ENCODE measurements at places on chromosomes 6 and 20. TPM values are rescaled to one million over a fixed set of nuclear protein-coding genes. Genes with fewer than 3 reads are reported as not detected.

The FAM209B gene
- total RNA-seq, result not detected

DNA sequence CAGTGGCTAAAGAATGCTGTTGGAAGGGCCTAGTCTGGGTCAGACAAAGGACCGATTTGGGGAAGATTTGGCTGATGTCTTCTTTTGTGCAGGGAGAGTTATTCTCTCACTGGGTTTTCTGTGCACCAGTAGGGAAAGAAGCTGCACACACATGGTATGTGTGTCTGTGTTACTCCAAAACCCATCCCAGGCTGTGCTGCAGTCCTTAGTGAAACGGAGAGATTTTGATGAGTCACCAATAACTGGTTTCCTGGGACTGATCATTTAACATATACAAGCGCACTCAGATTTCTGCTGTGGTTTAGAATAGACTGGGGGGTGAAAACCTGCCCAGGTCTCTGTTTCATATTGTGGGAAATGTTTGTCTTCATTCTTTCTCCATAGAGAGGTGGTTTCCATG lies 1049.8 kb downstream of the KIF16B start:
- DNase-seq, result no peak

DNA sequence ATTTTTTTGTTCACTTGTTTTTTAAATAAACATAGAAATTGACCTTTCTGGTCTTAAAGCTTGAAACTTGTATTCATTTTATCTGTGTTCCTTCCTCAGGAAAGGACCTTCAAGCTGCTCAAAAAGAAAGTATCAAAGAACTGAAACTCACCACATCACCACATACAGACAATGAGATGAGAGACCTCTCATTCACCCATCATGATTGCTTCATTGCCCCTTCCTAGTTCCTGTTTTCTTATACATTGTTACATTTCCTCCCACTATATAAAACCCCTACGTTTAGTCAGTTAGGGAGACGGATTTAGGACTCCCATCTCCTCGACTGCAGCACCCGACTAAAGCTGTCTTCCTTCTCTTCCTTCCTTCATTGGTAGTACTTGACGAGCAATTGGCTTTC lies 180.5 kb upstream of the OPRM1 start:
- no peak for DNase-seq

DNA sequence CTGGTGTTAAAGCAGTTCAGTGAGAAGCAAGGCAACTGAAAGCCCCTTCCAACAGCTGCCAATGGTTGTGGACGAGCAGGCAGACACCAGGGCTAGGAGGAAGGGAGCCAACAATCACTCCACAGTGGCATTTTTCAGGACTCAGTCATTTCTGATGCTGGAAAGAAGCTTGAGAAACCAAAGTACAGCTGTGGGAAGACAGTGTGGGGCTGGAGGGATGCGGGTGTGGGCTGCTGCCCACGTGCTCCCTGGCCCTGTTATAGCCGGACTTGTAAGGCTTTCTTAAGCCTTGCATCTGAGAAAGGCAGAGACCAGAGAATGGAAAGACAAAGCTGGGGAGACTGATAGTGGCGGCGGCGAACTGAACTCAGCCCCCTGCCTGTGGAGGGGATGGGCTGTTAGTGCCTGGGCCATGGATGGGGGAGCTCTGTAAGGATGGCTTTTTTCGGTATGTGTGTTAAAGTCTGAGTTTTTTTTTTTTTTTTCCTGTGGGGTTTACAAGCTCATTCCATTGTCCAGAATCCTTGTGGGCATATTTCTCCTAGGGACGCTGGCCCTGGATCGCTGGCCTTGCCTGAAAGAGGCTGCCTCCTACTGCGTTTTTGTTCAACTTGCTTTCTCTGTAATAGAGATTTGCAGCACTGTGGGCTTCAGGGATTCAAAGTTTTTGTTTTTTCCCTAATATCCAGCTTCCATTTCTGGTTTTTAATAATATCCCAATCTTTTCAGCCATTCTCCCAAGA lies 91.7 kb downstream of the GJA10 start:
- no peak for DNase-seq

The CNR1 gene
- total RNA-seq, result not detected

GRCh38 chr6:129517288-129517687 lies 192.7 kb downstream of the ARHGAP18 start:
- DNase-seq, result no peak

GRCh38 chr6:113172531-113172966 lies 684.6 kb upstream of the MARCKS start:
- no peak for DNase-seq

GRCh38 chr20:44182135-44182765 lies 4.7 kb downstream of the JPH2 start:
- no peak for DNase-seq

DNA sequence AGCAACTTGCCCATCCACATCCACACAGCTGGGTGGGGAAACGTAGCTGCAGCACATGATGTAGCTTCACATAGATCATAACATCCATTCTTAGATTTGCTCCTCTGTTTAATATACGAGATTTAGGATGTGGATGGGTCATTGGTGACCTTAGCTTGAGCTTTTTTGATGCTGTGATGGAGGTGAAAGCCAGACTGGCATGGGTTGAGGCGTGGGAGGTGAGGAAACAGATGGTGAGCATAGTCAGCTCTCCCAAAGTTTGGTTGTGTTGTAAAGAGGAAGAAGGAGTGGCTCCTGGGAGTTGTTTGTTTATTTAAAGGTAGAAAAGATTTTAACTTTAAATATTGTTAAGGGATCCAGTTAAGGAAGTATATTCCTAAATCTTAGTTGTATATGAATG lies 5.3 kb downstream of the ARFGEF2 start:
- peak; percentile 46 for DNase-seq

DNA sequence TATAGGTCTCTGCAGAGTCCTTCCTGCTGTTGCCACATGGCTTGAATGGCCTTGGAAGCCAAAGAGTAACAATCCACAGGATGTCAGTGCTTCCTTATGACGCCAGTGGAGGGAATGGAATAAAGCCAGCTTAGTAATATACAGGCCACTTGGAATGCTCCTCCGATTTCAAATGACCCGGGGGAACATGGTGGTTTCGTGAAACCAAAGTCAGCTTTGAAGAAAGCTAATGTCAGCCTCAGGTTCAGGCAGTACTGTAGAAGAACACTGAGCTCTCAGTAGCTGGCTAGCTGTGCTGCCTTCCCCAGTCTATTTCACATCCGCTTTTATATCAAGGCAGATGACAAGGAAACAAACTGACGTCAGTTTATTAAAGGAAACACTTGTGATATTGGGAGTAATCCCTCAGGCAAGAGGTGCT lies 189.1 kb downstream of the DTNBP1 start:
- DNase-seq, result peak; percentile 45

DNA sequence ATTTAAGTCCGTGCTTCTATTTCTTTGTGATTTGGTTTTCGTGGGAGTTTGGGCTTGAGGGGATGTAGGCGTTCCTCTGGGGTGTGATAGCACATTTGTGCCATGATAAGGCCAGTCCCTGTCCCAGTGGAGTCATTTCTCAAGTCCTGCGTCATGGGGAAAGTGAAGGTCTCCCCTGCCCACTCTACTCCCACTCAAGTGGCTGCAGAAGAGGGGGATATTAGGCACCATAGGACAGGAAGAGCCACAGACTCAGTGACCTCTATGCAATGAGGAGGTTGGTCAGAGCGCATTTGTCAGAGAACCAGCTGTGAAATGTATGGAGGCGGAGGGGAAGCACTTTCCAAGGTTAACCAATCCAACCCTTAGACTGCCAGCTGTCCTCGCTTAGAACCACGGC lies 51.9 kb upstream of the EDN1 start:
- DNase-seq, result no peak

GRCh38 chr6:166112580-166112979 lies 55.1 kb downstream of the TBXT start:
- no peak for DNase-seq

- DNase-seq, result no peak
Observed at GRCh38 chr6:131958095-131958494, 6.9 kb upstream of the CCN2 start.

The TRIM31 gene
- not detected for total RNA-seq

GRCh38 chr6:99446076-99446475 lies 21.0 kb upstream of the PNISR start:
- DNase-seq, result no peak

- no peak for DNase-seq
Observed at GRCh38 chr6:90111387-90111786, 185.3 kb downstream of the BACH2 start.

- DNase-seq, result no peak
Observed at GRCh38 chr6:3237761-3238662, 10.6 kb upstream of the TUBB2B start.

GRCh38 chr20:32179515-32179914 lies 28.0 kb downstream of the PLAGL2 start:
- no peak for DNase-seq

DNA sequence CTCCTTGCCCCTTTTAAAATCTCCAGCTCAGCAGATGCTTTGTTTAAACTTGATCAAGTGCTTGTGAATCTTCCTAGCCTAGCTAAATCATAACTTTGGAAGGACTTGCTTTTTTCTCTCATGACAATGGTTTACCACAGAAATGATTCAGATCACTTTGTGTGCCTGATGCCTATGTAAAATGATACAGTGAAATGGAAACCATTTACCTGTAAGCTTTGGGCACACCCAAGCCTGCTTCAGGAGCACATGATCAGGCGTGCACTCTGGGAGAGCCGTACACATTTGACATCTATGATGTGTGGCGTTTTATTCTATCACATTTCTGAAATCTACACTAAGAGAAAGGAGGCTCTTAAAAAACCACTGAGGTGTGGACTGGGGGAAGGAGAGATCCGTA lies 41.1 kb downstream of the PTPN1 start:
- no peak for DNase-seq

GRCh38 chr6:167235005-167235404 lies 56.1 kb upstream of the UNC93A start:
- DNase-seq, result no peak

DNA sequence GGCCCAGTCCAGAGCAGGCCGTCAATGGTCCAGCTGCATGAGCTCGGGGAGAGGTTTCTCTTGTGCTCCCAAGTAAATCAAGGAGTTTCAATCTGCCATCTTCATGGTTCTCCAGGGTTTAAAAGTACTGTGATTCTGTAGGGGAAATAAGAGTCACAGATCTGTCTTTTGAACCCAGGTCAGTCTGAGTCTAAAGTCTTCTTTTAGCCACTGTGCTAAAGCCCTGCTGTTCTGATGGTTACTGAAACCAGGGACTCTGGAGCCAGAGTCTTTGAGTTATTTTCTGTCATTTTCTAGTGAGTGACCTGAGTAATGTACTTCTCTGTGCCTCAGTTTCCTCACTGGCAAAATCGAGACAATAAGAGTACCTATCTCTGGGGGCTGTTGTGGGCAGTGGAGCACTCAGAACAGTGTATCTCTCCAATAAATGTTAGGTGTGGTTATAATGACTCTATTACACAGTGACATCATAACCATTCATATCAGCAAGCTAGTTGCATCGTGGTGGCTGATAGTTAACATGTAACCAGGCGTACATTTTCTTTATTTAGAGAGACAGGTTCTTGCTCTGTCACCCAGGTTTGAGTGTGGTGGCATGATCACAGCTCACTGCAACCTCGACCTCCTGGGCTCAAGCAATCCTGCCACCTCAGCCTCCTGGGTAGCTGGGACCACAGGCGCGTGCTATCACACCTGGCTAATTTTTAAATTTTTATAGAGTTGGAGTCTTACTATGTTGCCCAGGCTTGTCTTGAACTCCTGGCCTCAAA lies 74.6 kb upstream of the KCNG1 start:
- DNase-seq, result no peak

The CD24 gene
- 0.92 TPM for total RNA-seq

- DNase-seq, result no peak
Observed at GRCh38 chr6:15472621-15473020, 190.2 kb downstream of the DTNBP1 start.

- DNase-seq, result no peak
Observed at GRCh38 chr6:153790876-153791473, 248.1 kb upstream of the OPRM1 start.

DNA sequence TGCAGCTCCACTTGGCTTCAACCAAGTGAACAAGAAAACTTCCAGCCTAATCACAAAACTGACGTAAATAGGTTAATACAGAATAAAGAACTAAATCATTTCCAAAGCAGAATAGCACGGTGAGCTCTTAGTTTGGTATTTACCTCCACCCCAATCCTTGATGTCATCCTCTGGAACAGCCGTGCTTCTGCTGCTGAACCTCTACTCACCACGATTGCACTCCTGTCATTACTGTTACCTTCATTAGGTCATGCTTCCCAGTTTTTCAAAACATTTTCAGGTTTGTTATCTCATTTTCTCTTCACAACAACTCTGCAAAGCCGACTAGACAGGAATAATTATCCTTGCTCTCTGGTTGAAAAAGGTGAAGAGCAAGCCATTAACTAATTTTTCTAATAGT lies 15.6 kb upstream of the PLEKHG1 start:
- DNase-seq, result no peak

DNA sequence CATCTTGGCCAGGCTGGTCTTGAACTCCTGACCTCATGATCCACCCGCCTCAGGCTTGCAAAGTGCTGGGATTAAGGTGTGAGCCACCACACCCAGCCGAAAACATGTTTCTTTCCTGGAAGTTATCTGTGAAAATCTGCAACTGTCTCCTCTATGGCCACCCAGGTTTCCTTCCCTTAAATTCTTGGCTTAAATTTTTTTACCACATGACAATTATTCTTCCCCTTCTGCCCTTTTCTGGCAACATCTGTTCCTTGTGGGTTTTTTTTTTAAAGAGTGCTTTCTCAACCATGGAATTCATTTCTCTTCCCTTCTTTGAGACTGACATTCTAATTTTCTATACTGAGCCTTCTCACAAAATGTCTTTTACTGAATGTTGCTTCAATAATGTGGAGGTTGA lies 59.6 kb downstream of the DOK5 start:
- DNase-seq, result no peak

DNA sequence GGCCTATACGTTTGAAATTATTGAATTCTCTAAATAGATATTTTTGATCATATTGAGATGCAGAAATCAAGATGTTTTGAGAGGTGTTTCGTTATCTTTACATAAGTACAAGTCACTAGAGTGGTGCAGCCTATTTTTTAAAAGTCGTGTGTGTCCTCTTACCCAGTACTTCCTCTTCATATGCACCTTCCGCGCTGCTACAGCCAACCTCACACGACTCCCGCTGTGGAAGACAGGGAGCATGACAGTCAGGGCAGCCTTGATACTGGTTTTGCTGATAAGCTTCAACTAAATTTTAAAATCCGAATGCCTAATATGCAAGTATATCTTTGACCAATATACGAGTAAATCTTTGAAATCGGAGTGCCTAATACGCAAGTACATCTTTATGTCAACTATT lies 16.3 kb downstream of the ROS1 start:
- no peak for DNase-seq

- peak; percentile 39 for DNase-seq
Observed at GRCh38 chr6:119096721-119097565, 18.5 kb upstream of the FAM184A start.

The BAG2 gene
- total RNA-seq, result 12.2 TPM

Data from pulmonary artery endothelial cell (primary cell).